ENCODE measurements at places on chromosomes 7 and 10. TPM values are rescaled to one million over a fixed set of nuclear protein-coding genes. Genes with fewer than 3 reads are reported as not detected.

The SEMA4G gene
- total RNA-seq: 3.0 TPM

The ARHGEF5 gene
- total RNA-seq: 2.0 TPM

The NSMCE4A gene
- total RNA-seq: 12.6 TPM

The MMRN2 gene
- 6.2 TPM for total RNA-seq

The SLC18A3 gene
- total RNA-seq: not detected

The MMS19 gene
- total RNA-seq: 63.9 TPM

The GRM8 gene
- 0.13 TPM for total RNA-seq

The TCERG1L gene
- total RNA-seq: not detected

The ZNF248 gene
- total RNA-seq: 11.7 TPM

The ZNF282 gene
- total RNA-seq: 31.5 TPM

The KEL gene
- total RNA-seq: not detected

The SPACDR gene
- 0.96 TPM for total RNA-seq

The MEOX2 gene
- total RNA-seq: 28.3 TPM

The HOXA1 gene
- total RNA-seq: 0.52 TPM

The ANKRD30A gene
- total RNA-seq: not detected

The FAM25C gene
- not detected for total RNA-seq

The ANXA8 gene
- total RNA-seq: not detected

The FAM25A gene
- total RNA-seq: not detected

The GPC2 gene
- 1.0 TPM for total RNA-seq

The GIMAP7 gene
- not detected for total RNA-seq

The TNPO3 gene
- total RNA-seq: 58.7 TPM
